ENCODE measurements at places on chromosomes 13 and 19.

- peak; percentile 40 for ATAC-seq
Observed at GRCh38 chr13:27293873-27294515, 23.4 kb downstream of the RASL11A start.

DNA sequence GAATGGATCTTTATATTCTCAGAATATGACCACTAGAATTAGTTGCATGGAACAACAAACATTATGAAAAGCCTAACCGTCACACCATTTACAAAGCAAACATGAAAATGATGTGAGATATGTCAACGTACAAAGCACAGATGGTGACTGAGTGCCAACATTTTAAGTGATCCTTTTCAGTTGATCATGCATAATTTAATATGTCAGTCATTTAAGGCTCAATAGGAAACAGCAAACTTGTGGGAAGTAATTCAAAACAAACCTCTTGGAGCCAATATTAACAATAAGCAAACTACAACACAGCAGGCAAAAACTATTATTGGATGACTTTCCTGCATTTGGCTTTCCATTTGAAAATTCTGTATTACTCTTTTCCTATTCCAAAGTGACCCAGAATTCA lies 277.6 kb downstream of the SLITRK6 start:
- no peak for ATAC-seq

DNA sequence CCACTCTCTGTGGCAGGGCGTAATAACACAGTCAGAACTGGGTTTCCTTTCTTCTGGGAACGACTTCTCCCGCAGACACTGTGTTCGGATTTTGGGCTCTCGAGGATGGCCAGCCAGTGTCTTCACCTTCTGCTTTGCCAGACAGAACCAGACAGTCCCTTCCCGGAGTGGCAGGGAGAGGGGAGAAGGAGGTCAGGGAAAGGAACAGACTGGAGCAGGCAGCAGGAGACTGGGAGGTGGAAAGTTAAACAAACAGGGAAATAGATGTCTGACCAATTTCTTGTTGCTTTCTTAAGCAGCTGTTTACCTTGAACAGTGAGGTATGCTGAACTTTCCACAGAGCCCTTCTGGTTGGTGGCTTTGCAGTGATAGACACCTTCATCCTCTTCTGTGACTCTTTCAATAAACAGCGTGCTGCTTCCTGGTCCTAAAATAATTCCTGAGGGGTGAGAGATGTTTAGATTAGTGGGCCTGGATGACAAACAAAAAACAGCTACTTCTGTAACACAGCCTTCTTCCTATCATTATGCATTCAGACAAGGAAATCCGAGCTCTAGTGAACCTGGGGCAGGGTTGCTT lies 137.6 kb downstream of the FLT1 start:
- ATAC-seq: no peak

- no peak for ATAC-seq
Observed at GRCh38 chr13:22648320-22648801, 532.4 kb upstream of the SGCG start.

DNA sequence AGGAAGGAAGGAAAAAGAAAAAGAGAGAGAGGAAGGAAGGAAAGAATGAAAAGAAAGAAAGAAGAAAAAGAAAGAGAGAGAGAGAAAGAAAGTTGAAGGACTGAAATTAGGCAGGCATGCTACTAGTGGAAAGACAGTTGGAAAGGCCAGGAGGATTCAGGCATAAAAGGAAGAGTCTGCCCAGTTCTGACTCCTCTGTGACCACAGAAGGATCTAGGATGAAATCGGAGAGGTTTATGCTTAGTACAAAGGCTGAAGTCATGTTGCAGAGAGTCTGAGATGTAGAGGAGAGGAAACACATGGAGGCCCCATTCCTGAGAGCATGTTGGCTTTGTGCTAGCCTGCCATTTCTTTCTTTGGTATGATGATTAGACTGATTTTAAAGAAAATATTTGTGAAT lies 246.5 kb upstream of the ARGLU1 start:
- ATAC-seq: no peak

- ATAC-seq: no peak
Observed at GRCh38 chr19:4971424-4971793, 2.5 kb downstream of the KDM4B start.

DNA sequence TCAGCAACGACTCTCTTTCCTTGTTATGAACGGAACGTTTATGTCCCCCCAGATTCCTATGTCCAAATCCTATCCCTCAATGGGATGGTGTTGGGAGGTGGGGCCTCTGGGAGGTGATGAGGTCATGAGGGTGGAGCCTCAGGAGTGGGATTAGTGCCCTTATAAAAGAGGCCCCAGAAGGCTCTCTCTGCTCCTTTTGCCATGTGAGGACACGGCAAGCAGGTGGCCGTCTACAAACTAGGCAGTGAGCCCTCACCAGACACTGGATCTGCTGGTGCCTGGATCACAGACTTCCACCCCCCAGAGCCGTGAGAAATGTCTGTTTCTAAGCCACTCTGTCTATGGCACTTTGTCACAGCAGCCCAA lies 53.2 kb downstream of the EPS15L1 start:
- no peak for ATAC-seq

GRCh38 chr19:5150902-5151741 lies 182.2 kb downstream of the KDM4B start:
- no peak for ATAC-seq
